Glomerular endothelial cell (primary cell): ENCODE measurements at places on chromosomes 4 and X. TPM values are rescaled to one million over a fixed set of nuclear protein-coding genes. Genes with fewer than 3 reads are reported as not detected.

GRCh38 chr4:100827756-100828155 lies 309.9 kb upstream of the EMCN start:
- no peak for DNase-seq

DNA sequence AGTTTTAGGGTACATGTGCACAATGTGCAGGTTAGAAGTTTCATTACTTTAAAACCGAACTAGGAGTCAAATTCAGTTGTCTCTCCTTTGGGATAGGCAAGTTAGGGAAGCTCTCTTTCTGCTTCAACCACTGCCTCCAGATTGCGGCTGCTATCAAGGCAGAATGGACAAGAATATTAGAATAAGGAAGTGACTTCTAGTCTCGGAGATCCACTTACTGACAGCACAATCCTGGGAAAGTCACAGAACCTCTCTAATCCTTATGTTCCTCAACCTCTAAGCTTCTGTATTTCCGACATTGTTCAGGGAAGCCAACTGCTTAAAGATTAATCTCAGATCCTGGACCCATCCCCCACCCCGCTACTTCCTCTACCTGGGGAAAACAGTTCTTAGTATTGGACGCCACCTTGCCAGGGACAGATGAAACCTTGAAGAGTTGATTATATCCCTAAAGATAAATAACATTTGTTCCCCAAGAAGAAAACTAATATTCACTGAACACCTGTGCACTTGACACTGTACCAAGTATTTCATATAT lies 2.1 kb downstream of the NUP62CL start:
- no peak for DNase-seq

- DNase-seq = no peak
Observed at GRCh38 chrX:8907688-8908087, 106.5 kb upstream of the FAM9A start.

- DNase-seq = no peak
Observed at GRCh38 chr4:36337665-36338185, 56.3 kb downstream of the DTHD1 start.

- DNase-seq = no peak
Observed at GRCh38 chr4:23614284-23614892, 275.5 kb downstream of the PPARGC1A start.

DNA sequence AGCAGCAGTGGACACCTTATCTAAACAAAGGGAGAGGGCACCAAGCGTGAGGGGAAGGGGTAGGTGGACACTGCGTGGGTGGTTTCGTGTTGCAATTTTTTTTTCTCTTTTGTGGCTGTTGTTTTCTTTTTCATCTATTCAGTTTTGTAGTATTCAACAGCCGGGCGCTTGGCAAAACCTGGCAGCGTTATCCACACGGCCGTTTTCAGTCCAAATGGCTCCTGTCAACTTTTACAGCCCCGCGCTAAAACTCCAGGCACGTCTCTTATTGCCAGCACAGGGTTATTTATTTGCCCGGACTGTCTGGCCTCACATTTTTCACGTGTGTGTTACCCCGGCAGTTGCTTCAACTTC lies 192.2 kb downstream of the BCOR start:
- no peak for DNase-seq

Gene C4orf51
- total RNA-seq = not detected in 2 replicates

- DNase-seq = no peak
Observed at GRCh38 chr4:152206185-152206584, 329.7 kb downstream of the FBXW7 start.

DNA sequence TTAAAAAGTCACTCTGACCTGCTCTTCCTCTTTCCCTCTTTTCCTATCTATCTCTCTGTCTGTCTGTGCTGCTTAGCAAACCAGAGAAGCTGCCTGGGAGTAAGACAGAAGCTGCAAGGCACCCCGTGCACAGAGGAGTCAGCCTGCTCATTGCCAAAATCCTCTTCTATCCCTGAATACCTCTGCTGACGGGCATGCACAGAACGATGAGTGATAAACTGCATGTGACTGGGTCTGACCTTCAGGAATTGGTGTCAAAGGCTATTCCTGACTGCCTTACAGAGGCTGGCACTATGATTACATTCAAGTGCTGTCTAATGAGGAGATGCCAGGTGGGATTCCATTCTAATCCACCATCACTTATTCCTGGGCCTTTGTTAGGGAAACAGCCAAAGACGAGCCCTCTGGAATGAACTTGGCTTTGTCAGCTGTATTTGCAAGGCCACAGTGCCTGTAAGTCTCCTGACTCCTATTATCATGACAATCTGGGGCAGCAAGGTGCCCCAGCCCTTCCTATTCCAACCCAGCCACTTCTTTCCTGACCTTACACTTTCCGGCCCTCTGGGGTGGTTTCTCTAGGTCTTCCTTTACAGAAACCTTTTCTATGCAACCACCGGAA lies 45.4 kb upstream of the CTAG2 start:
- DNase-seq = no peak

- no peak for DNase-seq
Observed at GRCh38 chr4:78666830-78667258, 109.3 kb upstream of the BMP2K start.

- no peak for DNase-seq
Observed at GRCh38 chr4:48380583-48381167, 39.3 kb downstream of the SLAIN2 start.

GRCh38 chrX:72621625-72622485 lies 49.2 kb upstream of the HDAC8 start:
- DNase-seq = no peak

GRCh38 chr4:62087706-62088105 lies 887.6 kb downstream of the ADGRL3 start:
- no peak for DNase-seq

GRCh38 chr4:120819805-120820437 lies 102.6 kb downstream of the PRDM5 start:
- no peak for DNase-seq

DNA sequence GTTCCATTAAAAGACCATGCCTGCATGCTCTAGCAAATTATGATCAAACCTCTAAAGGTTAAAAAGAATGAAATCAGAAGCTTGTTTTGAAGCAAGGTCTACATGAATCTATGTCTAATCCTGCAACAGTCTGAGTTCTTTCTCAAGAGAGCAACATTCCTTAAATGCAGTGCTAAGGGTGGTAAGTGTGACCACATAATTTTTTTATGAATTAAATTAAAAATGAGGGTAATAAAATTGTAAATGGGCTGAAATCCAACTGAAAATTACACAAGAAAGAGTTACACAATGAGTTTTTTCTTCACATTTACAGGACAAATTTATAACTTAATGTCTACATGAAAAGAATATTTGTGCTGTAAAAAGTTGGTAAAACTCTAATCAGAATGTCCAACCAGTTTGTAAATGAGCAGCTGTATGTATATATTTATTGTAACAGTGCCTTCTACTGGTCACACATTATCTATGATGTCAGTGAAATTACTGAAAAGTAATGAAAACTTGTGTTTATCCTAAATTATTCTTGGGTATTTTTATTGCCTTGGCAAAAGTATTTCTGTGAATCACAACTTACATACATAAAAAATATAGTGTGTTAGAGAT lies 336.3 kb upstream of the PITX2 start:
- DNase-seq = no peak

DNA sequence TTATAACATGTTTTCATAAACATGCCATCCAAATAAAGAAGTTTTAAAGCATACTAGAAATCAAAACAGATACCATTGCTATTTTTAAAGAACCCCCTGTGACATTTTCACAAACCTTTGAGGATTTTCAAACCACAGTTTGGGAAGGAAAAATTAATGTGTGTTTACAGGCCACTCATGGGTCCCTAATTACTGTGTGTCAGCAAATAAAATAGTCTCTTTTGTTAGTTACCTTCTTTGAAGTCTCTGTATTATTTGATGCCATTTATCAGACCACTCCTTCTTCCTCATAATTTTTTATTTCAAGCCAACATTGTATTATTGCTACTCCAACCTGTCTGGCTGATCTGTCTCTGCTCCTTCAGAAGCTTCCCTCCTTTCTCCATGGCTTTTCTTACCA lies 72.6 kb upstream of the TET2 start:
- no peak for DNase-seq

DNA sequence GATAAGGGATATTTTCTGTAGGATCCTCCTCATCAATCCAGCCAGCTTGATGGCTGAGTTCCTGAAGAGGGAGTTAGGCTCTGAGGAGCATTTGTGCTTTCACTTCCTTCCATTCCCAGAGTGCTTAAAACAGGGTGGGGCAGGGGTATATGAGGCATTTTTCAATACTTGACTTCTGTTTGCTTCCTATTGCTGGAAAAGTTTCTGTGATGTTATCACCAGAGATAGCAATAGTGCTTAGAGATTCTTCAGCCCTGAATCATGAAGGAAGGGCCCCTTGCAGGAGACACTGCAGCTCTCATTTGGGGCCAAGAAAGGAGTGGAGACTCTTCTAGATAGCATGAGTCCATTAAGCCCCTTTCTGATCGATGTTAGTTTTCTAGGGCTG lies 166.7 kb upstream of the RPS6KA3 start:
- no peak for DNase-seq

DNA sequence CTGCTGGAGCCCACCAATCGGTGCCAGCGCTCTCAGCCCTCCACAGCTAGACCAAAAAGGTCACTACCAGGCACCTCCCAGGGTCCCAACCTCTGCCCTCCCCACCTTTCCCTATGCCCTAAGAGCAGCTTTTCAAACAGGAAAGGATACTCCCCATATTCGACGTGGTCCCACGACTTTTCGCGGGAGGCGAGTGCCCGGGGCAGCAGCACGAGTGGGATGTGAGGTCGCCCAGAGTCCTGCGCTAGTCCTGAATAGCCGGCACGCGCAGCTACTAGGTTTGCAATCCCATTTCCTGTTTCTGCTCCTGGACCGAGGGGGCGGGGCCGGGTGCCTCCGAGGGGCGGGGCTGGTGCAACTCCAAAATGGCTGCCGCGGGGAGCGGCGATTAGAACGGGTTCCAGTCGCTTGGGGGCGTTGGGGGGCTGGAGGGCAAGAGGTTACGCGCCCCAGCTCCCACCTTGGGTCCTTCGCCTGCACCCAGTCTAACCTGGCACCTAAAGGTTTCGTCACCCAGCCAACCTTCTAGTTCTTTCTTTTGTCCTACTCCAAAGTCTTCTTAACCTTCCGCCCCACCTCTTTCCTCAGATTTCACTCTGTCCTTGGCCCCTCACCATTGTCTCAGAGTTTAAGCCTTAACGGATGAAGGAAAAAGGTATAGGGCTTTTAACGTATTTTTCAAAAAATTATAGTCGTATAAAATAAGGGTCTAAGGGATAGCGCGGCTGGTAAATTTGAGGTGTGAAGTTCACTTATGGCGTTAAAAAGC lies 85.0 kb upstream of the TENT5D start:
- no peak for DNase-seq

DNA sequence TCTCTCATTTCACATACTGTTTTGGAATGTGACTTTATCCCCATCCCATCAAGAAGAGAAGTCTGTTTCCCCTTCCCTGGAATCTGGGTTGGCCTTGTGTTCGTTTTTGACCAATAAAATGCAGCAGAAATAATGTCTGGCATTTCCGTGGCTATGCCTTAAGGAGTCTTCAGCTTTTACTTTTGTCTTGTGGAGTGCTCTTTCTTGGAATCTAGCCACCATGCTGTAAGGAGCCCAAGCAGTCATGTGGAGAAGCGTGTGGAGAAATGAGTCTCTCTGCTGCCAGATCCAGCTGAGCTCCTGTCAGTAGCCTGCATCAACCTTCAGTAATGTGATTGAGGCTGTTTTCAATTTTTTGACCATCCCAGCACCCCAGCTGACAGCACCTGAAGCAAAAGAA lies 84.4 kb upstream of the ARMCX2 start:
- DNase-seq = no peak

Gene DUSP9
- total RNA-seq = 0.76 TPM in 1 of 2 replicates, not detected in the other

- no peak for DNase-seq
Observed at GRCh38 chr4:26386386-26386785, 65.6 kb downstream of the RBPJ start.

GRCh38 chr4:140157341-140157740 lies 3.4 kb upstream of the MAML3 start:
- no peak for DNase-seq

- DNase-seq = no peak
Observed at GRCh38 chr4:185003596-185004351, 14.5 kb upstream of the HELT start.

Gene FAM3A
- 35.4 and 36.4 TPM in 2 replicates for total RNA-seq

- no peak for DNase-seq
Observed at GRCh38 chr4:140255927-140256326, 101.9 kb upstream of the MAML3 start.

DNA sequence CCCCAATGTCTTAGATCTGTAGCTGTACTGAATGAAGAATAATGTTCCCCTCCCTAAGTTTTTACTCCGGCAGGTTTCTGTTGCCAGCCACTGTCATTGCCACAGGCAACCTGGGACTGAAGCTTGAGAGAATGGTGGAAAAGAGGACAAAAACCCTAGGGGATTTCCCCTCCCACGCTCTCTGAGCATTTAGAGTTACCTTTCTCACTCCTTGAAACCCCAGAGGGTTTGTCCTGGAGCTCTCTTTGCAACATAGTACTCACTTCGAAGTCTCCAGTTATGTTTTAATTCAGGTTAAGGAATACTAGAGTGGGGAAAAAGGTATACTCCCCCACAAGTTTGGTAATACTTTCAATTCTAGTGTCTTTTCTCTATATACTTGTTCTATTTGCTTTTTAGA lies 31.5 kb downstream of the F8 start:
- no peak for DNase-seq

Gene SLC25A4
- total RNA-seq = 12.5 and 14.1 TPM in 2 replicates

- DNase-seq = no peak
Observed at GRCh38 chr4:41524425-41524824, 13.5 kb upstream of the LIMCH1 start.

Gene PAGE2B
- not detected in 2 replicates for total RNA-seq

DNA sequence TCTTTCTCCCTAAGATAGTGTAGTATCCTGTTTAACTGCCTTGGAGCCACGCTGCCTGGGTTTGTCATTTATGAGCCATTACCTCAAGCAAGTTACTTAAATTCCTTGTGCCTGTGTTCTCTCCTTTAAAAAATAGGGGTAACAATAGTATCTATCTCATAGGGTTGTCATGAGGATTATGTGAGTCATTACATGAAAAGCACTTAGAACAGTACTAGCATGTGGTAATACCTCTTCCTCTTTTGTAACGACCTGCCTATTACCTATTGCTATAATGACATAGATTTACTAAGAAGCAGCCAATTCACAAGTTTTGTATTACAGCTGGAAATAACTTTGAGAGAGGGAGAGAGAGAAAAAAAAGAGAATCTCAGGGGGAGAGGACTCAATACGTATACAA lies 834.7 kb downstream of the RAPGEF2 start:
- no peak for DNase-seq

- DNase-seq = no peak
Observed at GRCh38 chr4:134126955-134127354, 74.6 kb downstream of the PABPC4L start.

- no peak for DNase-seq
Observed at GRCh38 chr4:54726907-54727306, 69.2 kb downstream of the KIT start.
